ENCODE measurements at places on chromosomes 12 and 14. TPM values are rescaled to one million over a fixed set of nuclear protein-coding genes. Genes with fewer than 3 reads are reported as not detected.

The RNF212B gene
- not detected for polyA plus RNA-seq

The TAS2R9 gene
- not detected for polyA plus RNA-seq

The SYT1 gene
- 4.7 TPM for polyA plus RNA-seq

The DHRS2 gene
- 0.37 TPM for polyA plus RNA-seq

The IAPP gene
- polyA plus RNA-seq = not detected

The LMNTD1 gene
- polyA plus RNA-seq = 1.9 TPM

The DNAH10 gene
- 7.5 TPM for polyA plus RNA-seq

The EGLN3 gene
- polyA plus RNA-seq = 34.6 TPM

The TIMELESS gene
- polyA plus RNA-seq = 28.3 TPM

The SLC8A3 gene
- 7.3 TPM for polyA plus RNA-seq

The SIX1 gene
- polyA plus RNA-seq = 0.81 TPM

The CRIP1 gene
- polyA plus RNA-seq = 69.8 TPM

The DGKA gene
- polyA plus RNA-seq = 39.6 TPM

The LRR1 gene
- polyA plus RNA-seq = 9.6 TPM

The GUCY2C gene
- polyA plus RNA-seq = 0.21 TPM

The IRAK3 gene
- 29.4 TPM for polyA plus RNA-seq

The CFAP251 gene
- polyA plus RNA-seq = 8.2 TPM

The TESPA1 gene
- 0.76 TPM for polyA plus RNA-seq

The NDRG2 gene
- polyA plus RNA-seq = 139 TPM

The CDK17 gene
- polyA plus RNA-seq = 50.6 TPM

The TSPAN8 gene
- polyA plus RNA-seq = 1.3 TPM

The SMIM41 gene
- polyA plus RNA-seq = 8.0 TPM

The GPR137C gene
- polyA plus RNA-seq = 9.1 TPM

The FAM186B gene
- polyA plus RNA-seq = 3.0 TPM

The TPPP2 gene
- polyA plus RNA-seq = 0.12 TPM

The LTBP2 gene
- 16.7 TPM for polyA plus RNA-seq

The PLEKHG7 gene
- polyA plus RNA-seq = 0.30 TPM

The KRT6A gene
- not detected for polyA plus RNA-seq

The MANSC4 gene
- 0.36 TPM for polyA plus RNA-seq

The ASB2 gene
- 1.3 TPM for polyA plus RNA-seq

The PRICKLE1 gene
- polyA plus RNA-seq = 43.1 TPM

The CLEC14A gene
- 48.4 TPM for polyA plus RNA-seq

The SIX4 gene
- polyA plus RNA-seq = 5.8 TPM

The SLC10A1 gene
- 0.31 TPM for polyA plus RNA-seq

The AKAP5 gene
- 2.4 TPM for polyA plus RNA-seq

The EP400 gene
- 36.6 TPM for polyA plus RNA-seq

The SMCO2 gene
- 0.15 TPM for polyA plus RNA-seq

The SLC38A2 gene
- polyA plus RNA-seq = 109 TPM

The MMP19 gene
- polyA plus RNA-seq = 11.9 TPM

The INHBE gene
- 1.2 TPM for polyA plus RNA-seq

The B4GALNT3 gene
- polyA plus RNA-seq = 3.2 TPM

The PPP1R1A gene
- 3.0 TPM for polyA plus RNA-seq

The KRT78 gene
- polyA plus RNA-seq = not detected

The KCNA5 gene
- polyA plus RNA-seq = 1.3 TPM

The VRTN gene
- polyA plus RNA-seq = 0.03 TPM

The LRFN5 gene
- 5.8 TPM for polyA plus RNA-seq

The MGST1 gene
- 72.3 TPM for polyA plus RNA-seq

The IFT81 gene
- polyA plus RNA-seq = 49.5 TPM

The HDAC7 gene
- 85.7 TPM for polyA plus RNA-seq

All from right lung (tissue), 10 donors.